Posterior vena cava (tissue), 2 donors: ENCODE measurements at places on chromosomes 3 and 15.

DNA sequence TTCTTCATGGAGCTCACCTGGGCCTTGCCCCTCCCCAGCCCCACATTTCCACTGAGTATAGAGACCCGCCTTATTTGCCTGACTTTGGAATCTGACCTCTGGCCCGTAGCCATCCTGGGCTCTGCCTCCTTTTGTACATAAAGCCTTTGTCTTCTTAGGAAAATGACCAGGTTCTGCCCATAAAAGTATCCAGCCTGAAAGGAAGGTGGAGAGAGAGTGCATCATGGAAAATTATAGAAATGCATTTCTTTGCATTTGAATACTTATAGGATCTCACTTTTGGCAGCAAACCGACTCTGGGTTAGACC, 3.6 kb upstream of the SH2D7 start:
- DNase-seq = no peak

DNA sequence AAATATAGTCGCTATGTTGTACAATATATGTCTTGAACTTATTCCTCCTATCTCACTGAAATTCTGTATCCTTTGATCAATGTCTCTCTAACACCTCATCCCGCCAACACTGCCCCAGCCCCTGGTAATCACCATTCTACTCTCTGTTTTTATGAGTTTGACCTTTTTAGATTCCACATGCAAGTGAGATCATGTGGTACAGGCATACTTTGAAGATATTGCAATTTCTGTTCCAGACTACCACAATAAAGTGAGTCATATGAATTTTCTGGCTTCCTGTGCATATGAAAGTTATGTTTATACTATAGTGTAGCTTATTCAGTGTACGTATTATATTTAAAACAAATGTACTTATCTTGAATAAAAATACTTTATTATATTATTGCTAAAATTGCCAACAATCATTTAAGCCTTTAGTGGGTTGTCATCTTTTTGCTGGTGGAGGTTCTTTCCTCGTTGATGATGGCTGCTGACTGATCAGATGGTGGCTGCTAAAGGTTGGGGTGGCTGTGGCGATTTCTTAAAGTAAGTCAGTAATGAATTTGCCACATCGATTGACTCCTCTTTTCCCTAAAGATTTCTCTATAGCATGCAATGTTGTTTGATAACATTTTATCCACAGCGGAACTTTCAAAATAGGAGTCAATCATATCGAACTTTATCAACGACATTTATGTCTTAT, 257.2 kb downstream of the NFKBIZ start:
- DNase-seq = no peak

DNA sequence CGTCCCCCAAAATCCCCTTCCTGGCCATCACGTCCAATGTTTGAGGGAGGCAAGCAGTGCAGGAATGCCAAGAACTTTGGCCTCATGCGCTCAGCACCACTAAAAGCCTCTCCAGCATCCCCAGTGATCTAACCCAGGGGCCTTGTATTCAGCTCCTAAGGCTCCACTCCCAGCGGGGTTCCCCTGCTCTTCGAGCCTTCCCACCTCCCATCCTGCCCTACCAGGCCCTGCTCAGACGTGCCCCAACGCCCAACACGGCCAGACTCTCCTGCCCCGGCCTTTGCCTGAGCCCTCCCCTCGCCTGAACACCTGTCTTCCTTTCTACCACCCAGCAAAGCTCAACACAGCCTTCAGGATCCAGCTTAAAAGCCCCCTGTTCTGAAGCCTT, 30.5 kb downstream of the PLXND1 start:
- DNase-seq = no peak

DNA sequence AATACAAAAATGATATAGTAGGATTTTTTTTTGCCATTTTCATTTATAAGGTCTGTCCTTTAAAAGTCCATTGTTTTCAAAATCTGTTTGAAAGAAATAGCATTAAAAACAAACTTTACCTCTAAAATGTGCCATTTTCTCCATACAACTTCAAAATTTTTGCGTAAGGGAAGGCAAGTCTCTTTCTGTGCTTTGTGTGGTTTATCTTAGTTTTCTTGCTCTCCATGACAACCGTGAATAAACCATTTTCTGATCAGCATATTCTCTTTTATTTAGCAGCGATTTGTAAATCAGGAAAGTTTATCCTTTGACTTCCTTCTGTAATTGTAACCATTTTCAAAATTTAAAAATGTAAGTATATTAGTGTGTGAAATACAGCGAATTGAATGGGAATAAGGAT, 147.9 kb upstream of the CGNL1 start:
- DNase-seq = no peak

DNA sequence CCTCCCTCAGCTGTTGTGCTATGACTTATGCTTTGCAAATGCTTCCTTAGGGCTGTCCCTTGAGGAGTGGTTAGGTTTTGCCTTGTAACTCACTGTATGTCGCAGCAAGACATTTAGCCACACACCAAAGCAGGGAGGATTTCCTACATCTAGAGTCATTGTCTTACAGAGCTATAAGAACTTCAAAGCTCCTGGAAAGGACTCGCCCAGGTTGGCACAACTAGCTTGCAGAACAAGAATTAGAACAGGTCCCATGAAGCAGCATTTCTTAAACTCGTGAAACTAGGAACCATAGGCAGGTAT, 19.4 kb upstream of the ACAP2 start:
- DNase-seq = no peak

- no peak for DNase-seq
Observed at GRCh38 chr3:31322460-31322859, 210.3 kb upstream of the STT3B start.
